Activated naive CD4-positive, alpha-beta T cell (primary cell): ENCODE measurements at places on chromosomes 7 and 10.

GRCh38 chr10:127319271-127319670 lies 122.9 kb upstream of the INSYN2A start:
- DNase-seq, result no peak

DNA sequence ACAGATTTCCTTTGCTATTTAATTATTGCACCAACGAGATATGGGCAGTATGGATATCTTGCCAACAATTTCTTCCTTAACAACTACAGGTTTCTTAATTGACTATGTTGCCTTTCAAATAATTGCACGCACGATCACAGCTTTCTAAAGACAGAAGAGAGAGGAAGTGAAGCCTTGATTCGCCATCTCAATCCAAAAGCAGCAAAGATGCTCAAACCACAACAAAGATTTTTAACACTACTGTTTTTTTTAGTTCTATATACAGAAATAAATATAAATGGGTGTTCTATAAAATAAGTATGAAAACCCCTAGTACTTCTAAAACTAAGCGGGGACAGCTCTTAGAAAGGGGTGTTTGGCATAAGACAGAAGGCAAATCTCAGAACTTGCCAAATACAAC lies 251.3 kb downstream of the SFMBT2 start:
- no peak for DNase-seq

- no peak for DNase-seq
These were observed 14.4 kb upstream of the GSTK1 start for GRCh38 chr7:143248761-143249354.

GRCh38 chr10:70715853-70716795 lies 43.8 kb downstream of the ADAMTS14 start:
- no peak for DNase-seq

GRCh38 chr7:28549998-28550397 lies 137.7 kb downstream of the CREB5 start:
- DNase-seq, result no peak

DNA sequence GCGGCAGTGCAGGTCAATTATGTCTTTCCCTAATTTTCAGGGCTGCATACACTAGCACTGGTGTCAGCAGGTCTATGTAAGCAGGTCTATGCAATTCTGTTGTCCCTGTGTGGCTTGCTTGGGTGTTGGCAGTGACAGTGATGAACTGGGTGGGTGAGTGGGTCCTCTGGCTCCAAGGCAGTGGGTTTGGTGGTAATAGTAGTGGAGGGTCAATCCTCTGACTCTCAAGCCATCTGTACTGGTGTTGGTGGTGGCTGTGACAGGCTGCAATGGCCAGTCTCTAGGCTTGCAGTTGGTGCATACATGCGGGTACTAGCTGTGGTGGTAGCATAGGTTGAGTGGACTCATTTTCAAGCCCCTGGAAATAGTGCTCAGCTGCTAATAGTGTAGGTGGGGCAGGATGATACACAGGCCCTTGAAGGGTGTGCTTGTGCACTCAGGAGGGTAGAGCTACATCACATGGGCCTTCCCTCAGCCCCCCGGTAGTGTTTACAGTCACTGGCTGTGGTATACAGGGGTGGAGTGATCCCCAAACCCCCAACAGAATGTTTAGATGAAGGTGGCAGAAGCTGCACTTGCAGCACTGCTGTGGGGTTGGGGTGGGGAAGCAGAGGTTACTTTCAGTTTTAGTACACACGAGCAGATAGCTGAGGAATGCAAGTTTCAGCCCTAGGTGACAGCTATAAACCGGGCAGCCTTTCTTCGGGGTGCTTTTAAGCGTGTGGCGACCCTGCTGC lies 331.3 kb downstream of the PCDH15 start:
- no peak for DNase-seq

- DNase-seq, result no peak
These were observed 646.0 kb downstream of the KCNMA1 start for GRCh38 chr10:76991621-76992020.

DNA sequence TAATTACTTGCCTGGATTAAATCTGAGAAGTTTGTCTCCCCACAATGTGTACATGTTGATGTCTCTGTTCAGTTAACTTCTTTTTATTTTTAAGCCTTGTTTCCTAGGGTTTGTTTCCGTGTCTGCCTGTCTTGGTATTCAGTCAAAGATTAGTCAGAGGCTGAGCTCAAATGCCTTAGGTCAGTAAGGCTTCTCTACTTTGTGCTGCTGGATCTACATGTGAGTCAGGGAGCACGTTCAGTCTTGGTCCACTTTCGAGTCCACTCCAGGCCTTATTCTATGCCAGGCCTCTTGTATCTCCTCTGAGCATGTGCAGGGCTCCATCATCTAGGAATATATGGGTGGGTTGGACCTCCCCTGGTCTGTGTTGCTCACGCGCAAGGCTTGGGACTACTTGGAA lies 93.3 kb upstream of the FZD8 start:
- no peak for DNase-seq

- DNase-seq, result no peak
These were observed 224.8 kb upstream of the KLF14 start for GRCh38 chr7:130958846-130959245.

- DNase-seq, result no peak
These were observed 782.0 kb upstream of the ZWINT start for GRCh38 chr10:57142925-57143576.

DNA sequence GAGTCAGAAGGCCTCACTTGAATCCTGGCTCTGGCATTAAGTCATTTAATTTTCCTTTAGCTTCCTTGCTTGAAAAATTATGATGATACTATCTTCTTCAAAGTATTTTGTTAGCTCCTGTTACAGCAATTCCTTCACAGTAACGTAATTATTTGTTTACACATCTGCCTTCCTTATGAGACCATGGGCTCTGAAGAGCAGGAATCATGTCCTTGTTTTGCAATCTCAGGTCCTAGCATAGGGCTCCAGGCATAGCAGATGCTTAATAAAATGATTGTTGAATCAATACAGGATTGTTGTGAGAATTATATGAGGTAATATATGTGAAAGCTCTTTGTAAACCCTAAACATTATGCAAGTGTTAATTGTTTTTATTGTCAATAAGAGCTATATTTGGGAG lies 25.5 kb downstream of the KLHDC10 start:
- no peak for DNase-seq

GRCh38 chr10:17850501-17850900 lies 41.4 kb downstream of the MRC1 start:
- no peak for DNase-seq

DNA sequence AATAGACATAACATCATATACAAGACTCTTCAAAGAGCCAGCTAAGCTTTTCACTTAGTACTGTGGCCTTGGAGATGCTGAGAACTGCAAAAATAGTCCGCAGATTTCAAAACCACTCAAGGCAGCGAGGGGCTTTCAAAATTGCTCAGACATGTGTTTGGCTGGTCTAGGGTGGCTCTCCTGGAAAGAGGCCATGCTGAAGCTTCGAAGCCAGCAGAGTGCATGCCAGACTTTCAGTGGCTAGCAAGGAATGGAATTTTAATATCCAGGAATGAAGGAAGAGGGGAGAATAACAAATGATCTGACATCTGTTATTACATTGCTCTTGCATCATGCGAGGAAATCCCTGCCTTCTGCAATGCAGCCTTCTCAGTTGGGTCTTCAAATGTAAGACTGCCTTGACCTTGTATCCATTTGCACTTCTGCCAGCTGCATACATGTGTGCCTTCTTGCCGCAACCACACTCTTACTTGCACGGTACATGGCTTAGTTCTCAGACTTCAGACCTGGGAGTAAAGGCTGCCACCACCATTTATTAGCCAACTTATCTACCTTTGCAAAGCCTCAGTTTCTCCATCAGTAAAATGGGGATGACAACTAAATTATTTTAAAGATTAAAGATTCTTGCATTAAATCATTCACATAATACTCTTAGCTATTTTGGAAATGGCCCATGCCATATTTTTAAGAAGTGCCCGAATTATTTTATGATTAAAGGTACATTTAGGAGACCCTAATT lies 55.9 kb downstream of the ITIH5 start:
- DNase-seq, result no peak

DNA sequence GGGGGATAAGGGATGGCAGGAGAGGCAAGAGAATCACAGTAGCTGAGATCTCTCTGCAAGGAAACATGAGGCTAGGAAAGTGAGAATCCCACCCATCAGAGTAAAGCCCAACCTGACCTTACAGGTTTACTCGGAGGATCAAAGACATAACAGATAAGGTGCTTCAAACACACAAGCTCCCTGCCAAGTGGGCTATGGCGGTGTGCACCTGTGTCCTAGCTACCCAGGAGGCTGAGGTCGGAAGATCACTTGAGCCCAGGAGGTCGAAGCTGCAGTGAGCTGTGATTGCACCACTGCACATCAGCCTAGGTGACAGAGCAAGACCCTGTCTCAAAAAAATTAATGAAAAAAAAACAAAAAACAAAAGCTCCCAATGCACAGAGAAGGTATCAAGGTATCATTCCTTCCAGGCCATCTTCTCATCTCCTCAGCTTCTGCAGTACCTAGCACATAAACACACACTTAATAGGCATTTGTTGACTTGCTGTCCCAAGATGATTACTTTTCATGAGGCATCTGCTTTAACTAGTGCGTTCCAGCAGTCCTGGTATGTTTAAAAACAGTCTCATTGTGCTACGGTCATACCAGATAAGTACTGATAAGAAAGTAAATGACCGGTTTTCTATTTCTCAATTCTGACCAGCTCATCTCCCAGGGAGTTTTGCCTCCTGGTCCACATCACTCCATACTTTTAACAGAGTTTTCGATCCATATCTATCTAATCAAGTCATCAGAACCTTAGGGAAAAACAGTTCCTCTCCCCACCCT lies 13.3 kb downstream of the GNA12 start:
- no peak for DNase-seq

- DNase-seq, result no peak
These were observed 27.9 kb upstream of the WNT16 start for GRCh38 chr7:121300685-121301420.

DNA sequence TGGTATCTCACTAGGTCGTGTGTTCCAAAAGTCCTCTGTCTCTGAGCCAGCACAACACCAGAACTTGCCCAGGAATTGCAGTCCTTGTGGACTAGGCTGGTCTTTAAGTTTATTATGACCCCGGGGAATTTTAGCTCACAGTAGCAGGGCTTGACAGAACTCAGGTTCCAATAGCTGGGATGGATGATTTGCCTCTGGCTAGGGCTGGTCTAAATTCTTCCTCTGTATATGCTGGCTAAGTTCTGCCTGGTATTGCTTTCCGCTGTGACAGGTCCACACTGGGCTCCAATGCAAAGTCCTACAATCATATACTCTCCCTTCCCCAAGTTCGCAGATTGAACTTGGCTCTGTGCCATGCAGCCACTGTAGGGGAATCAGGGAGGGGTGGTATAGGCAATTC lies 52.5 kb downstream of the FAS start:
- no peak for DNase-seq

GRCh38 chr10:13414855-13415254 lies 66.8 kb upstream of the SEPHS1 start:
- DNase-seq, result no peak

- no peak for DNase-seq
These were observed 76.1 kb downstream of the SKIDA1 start for GRCh38 chr10:21449288-21449966.

DNA sequence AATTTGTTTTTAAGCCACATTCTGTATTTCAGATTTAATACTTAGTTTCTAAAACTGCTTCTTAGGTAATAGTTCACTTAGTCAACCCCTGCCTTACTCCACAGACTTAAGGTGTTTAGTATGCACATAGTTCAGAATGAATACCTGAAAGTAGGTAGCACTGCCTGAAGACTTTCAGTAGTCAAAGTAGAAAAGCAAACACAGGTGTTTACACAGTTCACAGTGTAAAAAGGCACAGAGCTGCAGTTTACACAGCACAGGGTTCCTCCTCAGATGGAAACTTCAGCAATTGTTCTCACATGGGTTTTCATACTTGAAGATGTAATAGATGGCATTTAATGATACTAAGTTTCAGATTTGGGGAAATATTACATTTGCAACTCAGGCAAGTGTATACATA lies 3.1 kb upstream of the PKD1L1 start:
- no peak for DNase-seq

- DNase-seq, result no peak
These were observed 98.0 kb downstream of the CTBP2 start for GRCh38 chr10:125062227-125062913.
